Activated CD4-positive, alpha-beta T cell treated with anti-CD3 and anti-CD28 coated beads for 24 hours (primary cell): ENCODE measurements at places on chromosomes 6 and 20.

DNA sequence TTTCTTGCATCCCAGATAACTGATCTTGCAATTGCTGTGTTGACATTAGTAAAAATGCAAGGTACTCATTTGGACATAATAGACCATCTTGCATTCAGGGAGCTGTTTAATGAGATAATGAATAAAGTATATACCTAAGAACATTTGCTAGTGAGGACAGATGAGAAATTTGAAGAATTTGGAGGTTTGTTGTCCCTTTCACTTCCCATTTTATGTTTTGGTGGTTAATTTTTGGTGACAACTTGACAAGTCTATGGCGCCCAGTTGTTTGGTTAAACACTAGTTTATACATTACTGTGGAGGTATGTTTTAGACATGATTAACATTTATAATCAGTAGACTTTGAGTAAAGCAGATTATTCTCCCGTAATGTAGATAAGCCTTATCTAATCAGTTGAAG, 300.2 kb upstream of the SYNCRIP start:
- no peak for DNase-seq

- DNase-seq = no peak
These were observed 80.8 kb upstream of the STMND1 start for GRCh38 chr6:17020889-17021538.

DNA sequence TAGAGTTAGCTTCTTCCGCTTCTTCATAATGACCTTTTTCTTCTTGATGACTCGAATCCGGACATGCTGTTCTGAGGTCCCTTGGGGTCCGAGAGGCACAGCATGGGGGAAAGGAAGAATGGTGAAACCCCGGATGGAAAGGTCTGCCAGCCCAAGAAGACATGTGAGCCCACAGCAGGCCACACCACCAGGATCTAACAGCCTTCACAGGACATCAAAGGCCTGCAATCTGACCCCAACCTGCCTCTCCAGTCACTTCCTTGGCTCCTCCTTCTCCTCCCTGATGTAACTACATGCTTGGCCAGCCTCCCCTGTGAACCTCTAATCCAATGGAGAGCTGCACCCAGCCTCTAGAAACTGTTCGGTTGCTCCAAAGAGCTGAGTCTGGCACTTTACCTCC, 1.6 kb downstream of the CPXM1 start:
- no peak for DNase-seq

DNA sequence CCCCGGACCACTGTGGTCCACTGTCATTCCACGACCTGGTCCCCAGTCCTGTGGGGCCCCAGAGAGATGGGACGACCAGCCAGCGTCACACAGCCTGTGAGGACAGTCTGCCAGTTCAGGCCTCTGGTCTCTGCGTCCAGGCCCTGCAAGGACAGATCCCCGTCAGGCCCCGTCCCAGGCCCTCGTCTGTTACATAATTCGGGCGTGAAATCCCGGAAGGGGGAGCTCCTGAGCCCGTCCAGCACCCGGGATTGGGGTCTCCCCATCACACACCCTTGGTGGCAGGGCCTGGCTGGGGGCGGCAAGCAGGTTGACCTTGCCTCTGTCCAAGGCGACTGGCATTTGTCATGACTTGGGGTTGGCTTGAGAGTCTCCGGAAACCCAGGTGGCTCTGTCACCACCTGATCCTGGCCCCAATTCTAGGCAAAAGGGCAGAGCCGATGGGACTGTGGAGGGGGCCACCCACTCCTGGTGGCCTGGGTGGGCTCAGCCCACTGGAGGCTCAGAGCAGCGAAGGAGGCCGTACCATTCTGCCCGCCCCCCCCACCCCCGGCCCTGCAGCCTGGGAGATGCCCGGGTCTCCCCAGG, 73.8 kb upstream of the GATA5 start:
- no peak for DNase-seq

DNA sequence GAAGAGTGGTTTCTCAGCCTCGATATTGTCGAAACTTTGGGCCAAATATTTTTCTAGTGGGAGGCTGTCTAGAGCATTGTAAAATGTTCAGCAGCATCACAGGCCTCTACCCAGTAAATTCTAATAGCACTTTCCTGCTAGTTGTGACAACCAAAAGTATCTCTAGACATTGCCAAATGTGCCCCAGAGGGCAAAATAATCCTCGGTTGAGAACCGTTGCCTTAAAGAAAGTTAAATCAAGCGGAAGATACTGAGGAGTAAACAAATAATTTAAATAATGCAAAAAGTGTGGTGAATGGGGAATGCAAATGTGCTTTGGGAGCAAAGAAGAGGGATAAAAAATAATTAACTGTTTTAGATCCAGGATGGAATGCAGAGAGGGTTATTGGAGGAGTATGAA, 106.4 kb upstream of the ASCC3 start:
- DNase-seq = no peak

- DNase-seq = no peak
These were observed 33.8 kb upstream of the E2F3 start for GRCh38 chr6:20367743-20368485.

- DNase-seq = no peak
These were observed 185.1 kb downstream of the PDE7B start for GRCh38 chr6:136036601-136037000.
